Cortex of kidney (tissue), 1 donor: ENCODE measurements at places on chromosomes 4 and X.

DNA sequence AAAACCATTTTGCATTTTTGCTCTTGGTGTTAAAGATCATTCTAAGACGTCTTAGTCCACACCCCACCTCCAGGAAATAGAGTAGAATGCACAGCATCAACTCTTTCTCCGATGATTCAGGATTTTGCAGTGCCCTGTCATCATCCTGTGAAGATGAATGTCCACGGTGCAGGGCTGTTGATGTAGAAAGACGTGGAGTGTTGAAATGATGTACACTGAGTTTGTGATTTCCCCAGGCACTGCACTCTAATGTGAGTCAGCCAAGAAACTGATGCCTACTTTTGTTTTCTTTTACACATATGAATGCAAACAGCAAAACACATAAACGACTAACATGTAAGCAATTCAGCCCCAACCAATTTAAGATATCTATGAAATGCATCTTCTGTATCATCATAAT, 10.5 kb downstream of the LGI2 start:
- no peak for DNase-seq

- no peak for DNase-seq
Observed at GRCh38 chr4:94976371-94977011, 218.7 kb downstream of the BMPR1B start.

- no peak for DNase-seq
Observed at GRCh38 chrX:119692191-119693039, 553 bp downstream of the SEPTIN6 start.

DNA sequence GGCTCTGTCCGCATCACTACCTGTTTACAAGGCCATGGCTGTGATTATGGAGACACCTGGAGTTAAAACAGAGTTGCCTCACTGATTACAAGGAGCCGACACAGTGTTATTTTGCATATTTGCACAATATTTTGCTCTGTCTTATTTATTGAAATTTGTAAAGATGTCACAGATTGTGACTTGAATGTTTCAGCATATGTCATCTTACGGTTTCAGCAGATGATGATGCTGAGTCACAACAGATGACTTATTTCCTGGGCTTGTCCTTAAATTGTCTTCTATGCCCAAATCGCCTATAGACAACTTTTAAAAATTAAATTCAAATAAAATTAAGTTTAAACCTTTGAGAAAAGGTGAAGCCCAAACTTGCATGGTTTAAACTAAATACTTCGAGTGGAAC, 87.1 kb upstream of the INPP4B start:
- no peak for DNase-seq

GRCh38 chr4:30720661-30721184, 554 bp downstream of the PCDH7 start:
- DNase-seq = no peak

DNA sequence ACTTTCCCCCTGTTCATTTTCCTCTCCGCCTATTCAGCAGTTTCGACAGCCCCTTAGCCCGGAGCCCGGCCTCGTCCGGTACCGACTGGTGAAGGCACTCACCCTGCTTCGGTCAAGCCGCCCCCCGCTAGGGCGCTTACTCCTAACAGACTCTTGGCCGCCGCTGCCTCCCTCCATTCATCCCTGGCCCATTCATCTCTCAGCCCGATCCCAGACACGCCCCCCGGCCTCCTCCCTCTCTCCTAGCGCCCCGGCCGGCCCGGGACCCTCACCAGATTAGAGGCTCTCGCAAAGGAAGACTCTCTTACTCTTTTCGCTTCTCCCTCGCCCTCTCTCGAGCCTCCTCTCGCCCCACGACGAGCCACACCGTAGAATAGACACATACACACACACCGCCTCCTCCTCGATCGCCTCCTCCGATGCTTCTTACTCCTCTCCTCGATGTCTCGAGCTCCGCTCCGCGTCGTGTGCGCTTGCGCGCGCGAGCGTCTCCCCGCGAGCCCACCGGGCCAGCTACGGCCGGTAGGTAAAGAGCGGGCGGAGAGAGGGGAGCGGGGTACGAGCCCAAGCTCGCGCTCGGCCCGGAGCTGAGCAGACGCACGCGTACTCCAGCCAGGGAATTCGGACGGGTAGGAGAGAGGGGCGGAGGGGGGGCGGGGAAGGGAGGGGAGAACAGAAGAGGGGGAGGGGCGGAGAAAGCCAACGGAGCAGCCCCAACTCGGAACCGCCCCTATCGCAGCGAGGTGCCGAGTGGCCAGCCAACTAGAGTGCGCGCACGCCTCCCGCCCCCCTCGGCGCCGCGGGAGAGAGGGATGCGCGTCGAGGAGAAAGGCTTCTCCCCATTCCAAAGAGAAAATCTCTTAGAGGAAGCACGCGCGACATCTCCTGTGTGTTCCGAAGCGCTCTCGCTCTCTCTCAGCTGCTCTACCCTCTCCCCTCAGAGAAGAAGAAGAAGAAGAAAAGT, at the start of gene WNK3:
WNK3 (minus strand) TSS at position 633 of the 964 bp plus-strand sequence.
- no peak for DNase-seq

GRCh38 chrX:41862562-41863184, 60.7 kb downstream of the CASK start:
- no peak for DNase-seq

GRCh38 chrX:10146346-10146745, 10.4 kb upstream of the CLCN4 start:
- no peak for DNase-seq

DNA sequence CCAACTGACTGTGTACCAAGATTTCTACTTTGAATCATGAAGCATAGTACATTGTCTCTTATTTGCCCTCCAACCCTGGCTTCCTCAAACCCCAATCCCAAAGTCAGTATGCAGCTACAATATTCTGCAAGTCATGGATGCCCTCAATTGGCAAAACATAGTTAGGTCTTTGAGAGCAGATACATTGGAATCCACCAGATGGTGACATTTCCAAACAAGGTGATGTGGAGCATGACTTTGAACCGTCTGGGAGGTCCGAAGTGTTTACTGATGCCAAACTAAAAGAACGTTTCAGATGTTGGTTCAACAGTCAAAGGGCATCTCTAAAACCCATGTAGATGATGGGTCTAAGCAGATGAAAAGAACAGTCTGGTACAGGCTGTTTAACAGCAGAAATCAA, 43.7 kb upstream of the FRMD7 start:
- no peak for DNase-seq

- DNase-seq = no peak
Observed at GRCh38 chr4:48483006-48483776, at the start of gene SLC10A4. Gene SLC10A4, plus strand, starts transcription at chr4:48483343. Its CDS starts 219 bp downstream, at chr4:48483562.

GRCh38 chrX:46456125-46456922, 88.9 kb downstream of the ZNF674 start:
- no peak for DNase-seq

DNA sequence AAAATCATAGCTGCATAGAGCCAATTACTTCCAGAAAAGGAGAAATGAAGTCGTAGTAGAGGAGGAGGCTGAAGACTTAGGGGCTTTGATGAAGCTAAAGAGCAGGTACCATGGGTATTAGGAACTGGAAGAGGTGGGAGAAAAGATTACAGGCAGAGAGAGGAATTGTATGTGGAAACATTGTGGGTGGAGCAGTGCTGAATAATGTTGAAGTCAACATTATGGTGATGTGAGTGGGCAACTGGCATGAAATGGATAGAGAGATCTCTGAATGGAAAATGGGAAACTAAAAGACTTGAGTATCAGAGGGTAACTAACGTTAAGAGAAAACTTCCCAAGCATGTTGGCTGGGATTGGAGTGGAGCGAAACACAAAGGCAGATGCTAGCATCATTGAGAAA, 92.5 kb downstream of the AREG start:
- DNase-seq = no peak

GRCh38 chrX:129654652-129655546, at the start of gene APLN:
Gene APLN, minus strand, starts transcription at chrX:129654956. Its CDS starts 326 bp downstream, at chrX:129654630.
- DNase-seq = no peak

- no peak for DNase-seq
Observed at GRCh38 chr4:178778496-178778895, 1336.3 kb upstream of the AGA start.

DNA sequence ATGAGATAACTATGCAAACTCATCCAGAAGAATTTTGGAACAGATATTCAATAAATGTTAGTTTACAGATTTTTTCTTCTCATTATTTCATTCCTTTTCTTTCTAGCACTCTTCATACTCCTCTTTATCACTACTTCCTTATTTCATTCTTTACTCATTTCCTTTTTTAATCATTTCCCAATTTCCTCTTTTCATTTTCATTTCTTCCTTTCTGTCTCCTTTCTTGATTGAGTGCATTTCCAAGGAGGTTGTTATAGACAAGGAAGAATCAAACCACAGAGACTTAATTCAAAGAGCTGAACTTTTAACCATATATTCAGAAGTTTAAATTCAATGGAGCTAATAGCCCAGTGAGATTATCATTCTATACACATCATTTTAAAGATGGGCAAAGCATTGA, 600.7 kb downstream of the ARAP2 start:
- DNase-seq = no peak

DNA sequence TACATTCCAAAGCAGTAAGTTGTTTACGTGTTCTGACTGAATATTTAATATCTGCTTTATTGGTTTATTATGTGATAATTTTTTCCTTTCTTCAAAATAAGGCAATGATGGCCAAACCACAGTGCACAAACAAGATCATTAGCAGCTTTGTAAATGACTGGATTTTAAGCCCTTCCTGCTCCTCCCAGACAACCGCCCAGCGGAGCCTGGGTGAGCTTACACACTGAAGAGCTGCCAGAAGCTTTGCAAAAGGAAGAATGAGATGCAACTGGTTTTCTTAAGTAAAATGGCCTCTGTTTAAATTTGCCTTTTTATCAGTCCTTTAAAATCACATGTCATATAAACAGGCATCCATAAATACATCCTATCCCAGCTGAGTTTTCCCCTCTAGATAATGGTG, 52.2 kb downstream of the SPARCL1 start:
- no peak for DNase-seq

GRCh38 chr4:187171706-187172339, 448.2 kb upstream of the FAT1 start:
- DNase-seq = no peak

- DNase-seq = no peak
Observed at GRCh38 chrX:45758319-45758718, 557.6 kb upstream of the DIPK2B start.

- DNase-seq = no peak
Observed at GRCh38 chr4:1167244-1167949, 5.0 kb downstream of the SPON2 start.

- DNase-seq = no peak
Observed at GRCh38 chr4:130008461-130008860, 912.5 kb downstream of the C4orf33 start.

- no peak for DNase-seq
Observed at GRCh38 chr4:184891816-184892397, 66.1 kb upstream of the ACSL1 start.

DNA sequence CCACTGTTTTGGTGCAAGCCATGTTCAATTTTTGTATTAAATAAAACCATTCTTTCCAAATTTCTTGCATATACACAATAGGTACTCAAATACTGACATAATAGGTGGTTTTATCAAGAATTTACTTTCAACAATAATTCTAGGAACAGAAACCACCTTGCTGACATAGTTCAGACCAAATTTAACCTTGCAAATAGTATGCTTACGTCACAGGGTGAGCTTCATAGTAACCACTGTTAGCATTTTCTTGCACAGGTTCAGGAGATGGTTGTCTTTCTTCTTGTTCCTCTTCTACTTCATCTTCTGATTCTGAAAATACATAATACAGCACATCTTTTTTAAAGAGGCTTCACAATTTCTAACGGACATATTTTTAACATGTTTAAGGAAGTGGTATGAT, 17.6 kb downstream of the G3BP2 start:
- no peak for DNase-seq

DNA sequence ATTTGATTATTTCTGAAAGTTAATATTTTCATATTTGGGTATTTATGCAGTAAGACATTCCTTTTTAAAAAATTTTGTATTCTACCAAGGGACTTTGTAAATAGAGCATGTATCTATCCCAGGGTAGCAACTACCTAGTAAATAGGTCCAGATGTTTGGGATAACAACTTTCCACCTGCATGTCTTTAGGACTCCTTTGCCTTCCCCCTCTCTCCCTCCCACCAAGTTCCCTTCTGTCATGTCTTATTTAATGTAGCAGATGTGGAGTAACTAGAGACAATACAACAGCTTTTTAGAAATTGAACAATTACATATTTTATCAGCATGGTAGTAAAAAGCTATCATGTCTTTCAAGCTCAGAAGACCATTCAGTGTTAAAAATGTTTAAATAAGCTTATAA, 821.0 kb downstream of the C4orf33 start:
- no peak for DNase-seq

GRCh38 chr4:140903522-140904475, 147.6 kb upstream of the TBC1D9 start:
- DNase-seq = no peak

DNA sequence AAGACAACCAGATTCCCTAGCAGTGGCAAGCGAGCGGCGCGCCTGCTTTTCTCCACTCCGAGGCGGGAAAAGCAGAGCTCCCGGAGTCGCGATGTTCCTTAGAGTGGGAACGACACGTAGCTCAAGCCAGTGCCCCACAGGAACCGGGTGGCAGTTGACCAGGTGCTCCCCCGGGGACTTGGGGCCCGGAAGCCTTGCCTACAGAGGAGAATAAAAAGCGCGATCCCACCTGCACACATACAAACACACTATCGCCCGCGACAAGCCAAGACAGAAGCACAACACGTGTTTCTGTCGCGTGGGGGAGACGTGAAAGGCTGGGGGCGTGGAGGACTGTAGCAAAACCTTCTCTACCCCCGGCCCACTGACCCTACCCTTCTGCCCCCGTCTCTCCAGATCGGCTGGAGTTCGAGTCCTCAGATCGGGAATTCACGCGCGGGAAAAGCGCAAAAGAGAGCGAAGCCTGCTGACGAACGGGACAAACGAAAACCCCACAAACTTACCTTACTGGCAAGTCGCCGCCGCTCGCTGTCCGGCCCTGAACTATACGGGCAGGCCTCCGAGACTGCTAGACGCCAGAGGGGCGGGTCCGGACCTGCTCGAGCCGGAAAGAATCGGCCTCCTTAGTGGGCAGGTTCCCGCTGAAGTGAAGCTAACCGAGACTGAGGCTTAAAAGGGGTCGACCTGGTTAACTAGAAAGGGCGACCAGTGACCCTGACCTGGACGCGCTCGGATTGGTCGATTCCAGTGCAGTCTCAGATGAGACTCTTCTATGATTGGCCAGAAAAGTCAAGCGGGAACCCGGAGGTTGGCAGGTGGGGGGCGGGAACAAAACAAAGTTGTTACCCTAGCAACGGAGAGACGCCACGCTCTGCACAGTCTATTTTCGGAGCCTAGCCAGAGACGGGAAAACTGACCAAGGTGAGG, at the start of the genes DNAAF6 and NUP62CL:
DNAAF6 (plus strand) TSS at position 842 of the 927 bp plus-strand sequence. CDS start 6,265 bp downstream, outside the sequence.
NUP62CL (minus strand) TSS at position 664 of the 927 bp plus-strand sequence. CDS start 31,287 bp downstream, outside the sequence.
- DNase-seq = no peak

DNA sequence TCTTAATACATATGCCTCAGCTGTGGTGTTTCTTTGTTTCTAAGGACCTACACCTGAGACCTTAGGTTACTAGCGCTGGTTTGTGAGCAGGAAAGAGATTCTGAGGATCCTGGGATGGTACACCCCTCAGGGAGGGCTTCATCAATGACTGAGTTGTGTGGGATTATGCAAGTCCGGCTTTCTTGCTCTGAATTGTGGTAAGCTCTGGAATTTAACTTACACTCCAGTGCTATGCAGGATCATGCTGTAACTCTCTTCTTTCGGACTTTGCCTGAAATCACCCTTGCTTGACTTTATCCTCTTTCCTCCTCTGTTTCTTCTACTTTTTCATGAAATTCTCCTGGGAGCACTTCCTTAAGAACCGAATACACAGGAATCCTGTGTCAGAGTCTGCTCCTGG, 431.5 kb upstream of the BOD1L1 start:
- no peak for DNase-seq

GRCh38 chrX:151516538-151517187, 46.8 kb upstream of the PASD1 start:
- no peak for DNase-seq
